ENCODE measurements at places on chromosomes 4 and X.

DNA sequence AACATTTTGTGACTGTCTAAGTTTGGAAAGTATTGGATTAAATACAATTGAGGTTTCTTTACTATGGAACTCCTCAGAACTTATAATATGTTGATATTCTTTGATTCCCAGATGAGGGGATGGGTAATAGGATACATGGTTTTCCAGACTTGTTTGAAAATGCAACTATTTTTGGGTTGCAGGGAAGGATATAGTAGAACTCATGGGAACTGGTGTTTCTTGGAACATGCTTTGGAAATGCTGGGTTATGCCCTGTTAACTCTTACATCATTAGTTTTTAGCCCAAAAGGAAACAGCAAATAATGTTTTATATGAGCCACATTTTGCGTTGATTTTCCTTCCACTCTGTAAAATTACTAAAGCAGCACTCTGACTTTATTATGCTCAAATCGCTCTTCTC lies 41.9 kb downstream of the HPF1 start:
- no peak for DNase-seq

DNA sequence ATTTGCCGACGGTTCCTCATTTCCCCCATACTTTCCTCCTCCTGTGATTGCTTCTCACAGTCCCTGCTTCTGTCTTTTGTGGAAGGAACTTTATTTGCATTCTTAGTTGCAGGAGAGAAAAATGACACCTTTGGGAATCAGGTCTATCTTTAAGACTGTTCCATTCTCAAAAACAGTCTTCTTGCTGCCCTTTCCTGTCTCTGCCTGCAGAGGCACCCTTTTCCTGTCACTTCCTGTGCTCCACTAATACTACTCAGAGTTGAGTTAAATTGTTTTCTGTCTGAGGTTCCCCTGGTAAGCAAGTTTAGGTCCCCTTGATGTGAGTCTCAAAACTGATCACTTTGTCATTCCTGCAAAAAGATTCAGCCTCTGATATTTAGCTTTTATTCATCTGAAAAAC lies 208.8 kb upstream of the CLNK start:
- DNase-seq, result no peak

GRCh38 chr4:184294606-184295133 lies 77.0 kb upstream of the ENPP6 start:
- DNase-seq, result no peak

DNA sequence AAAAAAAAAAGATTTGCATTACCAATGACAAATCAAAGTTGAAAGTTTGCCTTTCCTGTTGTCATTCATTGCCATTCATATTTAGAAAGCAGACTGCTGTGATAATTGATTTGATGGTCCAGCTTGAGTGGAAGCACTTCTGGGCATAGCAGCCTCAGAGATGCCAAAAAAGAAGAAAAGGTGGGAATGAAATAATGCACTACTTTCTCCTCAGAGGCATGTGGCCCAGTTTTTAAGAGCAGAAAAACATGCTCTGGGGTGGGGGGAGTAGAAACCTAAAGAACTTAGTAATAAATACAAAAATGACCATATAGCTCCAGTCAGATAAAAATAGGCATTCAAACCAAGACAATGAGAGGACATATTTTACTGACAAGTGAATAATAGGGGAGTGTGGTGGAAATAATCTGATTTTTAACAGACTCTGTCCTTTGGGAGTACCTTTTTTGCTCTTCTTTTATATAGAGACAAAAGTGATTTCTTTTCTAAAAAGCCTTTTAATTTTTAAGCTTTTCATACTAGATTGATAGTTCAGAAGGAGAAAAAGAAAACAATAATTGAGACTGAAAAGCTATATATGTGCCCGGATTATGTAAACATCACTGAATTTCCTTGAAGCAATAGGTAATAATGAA lies 599.1 kb downstream of the RPA4 start:
- no peak for DNase-seq

DNA sequence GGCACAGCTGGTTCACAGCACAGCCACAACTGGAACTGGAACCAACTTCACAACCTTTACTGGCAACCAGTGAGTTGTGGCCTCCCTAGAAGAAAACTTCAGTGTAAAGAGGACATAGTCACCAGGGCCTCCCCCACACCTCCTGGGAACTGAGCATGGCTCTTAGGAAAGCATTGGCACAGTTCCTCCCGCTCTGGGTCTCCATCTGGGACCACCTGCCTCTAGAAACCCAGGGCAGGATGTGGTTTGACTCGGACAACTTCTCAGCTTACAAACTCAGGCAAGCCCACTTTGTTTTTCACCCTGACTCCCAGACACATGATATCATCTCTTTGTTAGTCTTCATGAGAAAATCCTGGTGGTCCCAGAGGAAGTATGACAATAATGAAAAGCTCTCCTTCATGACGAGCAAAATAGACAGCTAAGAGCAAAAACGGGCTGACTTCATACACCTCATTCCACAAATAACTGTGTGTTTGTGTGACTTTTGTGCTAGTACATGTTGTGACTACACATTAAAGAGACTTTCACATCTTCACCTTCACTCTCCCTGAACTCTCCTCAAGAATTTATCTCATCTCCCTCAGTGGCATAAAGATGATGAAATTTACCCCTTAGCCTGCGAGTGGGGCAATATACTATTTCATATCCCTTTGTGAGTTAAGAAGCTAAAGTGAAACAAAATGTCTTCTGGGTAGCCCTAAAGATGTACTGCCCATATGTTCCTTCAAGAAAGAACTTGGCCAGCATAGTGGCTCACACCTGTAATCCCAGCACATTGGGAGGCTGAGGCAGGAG lies 75.4 kb downstream of the SH3KBP1 start:
- DNase-seq, result no peak

DNA sequence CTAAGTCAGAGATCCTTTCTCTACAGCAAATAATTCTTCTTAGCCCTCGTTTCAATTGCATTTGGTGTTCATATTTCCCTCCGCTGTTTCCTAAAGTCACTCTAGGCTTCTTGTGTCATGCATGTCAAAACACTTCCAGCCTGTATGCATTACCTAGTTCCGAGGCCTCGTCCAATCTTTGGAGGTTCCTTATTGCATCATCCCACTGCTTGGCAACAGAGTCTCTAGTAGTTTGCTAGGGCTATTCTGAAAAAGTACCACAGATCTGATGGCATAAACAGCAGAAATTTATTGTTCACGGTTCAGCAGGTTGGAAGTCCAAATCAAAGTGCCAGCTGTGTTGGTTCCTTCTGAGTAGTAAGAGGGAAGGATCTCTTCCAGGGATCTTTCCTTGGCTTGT lies 5.9 kb downstream of the H2BW2 start:
- no peak for DNase-seq

- no peak for DNase-seq
Observed at GRCh38 chrX:40314070-40314469, 216.3 kb upstream of the BCOR start.

DNA sequence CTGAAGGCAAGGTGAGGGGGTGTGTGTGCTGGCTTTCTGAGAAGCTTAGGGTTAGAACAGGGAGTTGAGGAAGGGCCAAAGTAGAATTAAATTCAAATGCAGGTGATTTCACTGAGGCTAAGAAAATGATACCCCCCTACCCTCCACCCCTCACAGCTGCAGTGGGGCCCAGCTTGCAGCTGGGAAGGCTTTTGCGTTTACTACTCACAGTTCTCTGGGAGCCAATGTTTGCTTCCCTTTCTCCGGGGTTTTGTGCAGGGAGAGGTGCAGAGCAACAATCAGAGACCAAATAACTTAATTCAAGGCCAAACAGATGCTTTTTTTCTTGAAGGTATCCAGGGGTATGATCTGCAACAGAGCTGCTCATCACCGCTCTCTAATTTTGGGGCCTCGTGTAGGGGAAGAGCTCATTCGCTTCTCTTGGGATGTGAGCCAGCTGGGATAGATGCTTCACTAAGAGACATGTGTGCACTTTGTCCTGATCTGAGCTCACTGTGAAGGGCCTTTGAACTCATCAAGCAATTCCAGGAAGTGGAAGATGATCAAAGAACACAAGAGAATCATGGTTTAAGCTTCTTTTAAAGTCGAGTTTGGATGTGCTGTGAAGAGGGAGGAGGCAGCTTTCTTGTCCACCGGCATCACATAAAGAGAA lies 122.7 kb upstream of the C1GALT1C1 start:
- DNase-seq, result no peak

DNA sequence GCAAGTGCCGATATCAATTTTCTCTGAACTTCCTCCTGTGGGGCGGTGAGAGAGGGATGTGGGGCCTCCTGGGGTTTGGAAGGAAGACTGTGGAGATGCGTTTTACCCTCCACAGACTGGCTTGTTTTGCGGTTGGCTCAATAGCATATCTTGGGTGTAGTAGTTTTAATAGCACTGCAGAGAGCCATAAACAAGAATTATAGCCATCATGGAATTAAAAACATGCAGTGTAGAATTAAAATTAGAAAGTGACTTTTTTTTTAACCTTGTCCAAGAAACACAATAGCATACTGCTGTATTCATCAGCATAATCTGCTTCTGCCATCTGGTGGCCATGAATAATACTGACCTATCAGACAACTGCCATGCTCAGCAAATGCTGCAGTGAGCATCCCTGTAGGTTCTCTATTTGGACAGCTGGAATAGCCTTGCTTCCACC lies 47.3 kb upstream of the SCML1 start:
- DNase-seq, result no peak

- DNase-seq, result no peak
Observed at GRCh38 chr4:100168521-100168920, 21.7 kb downstream of the DDIT4L start.

GRCh38 chr4:21571100-21571499 lies 377.5 kb downstream of the KCNIP4 start:
- DNase-seq, result no peak

GRCh38 chr4:140242357-140243277 lies 88.6 kb upstream of the MAML3 start:
- no peak for DNase-seq

- DNase-seq, result no peak
Observed at GRCh38 chr4:144357975-144358374, 217.5 kb upstream of the GYPA start.

DNA sequence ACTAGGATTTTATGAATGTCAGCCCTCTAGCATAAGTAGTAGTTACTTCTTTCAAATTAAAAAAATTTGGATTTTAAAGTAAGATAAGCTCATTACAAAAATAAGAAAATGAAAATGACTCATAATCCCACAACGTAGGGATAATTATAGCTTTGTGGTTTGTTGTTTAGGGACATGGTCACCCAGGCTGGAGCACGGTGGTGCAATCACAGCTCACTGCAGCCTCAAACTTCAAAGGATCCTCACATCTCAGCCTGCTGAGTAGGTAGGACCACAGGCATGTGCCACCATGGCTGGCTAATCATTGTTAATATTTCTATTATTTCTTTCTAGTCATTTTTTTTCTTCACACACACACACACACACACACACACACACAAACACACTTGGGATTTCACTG lies 57.6 kb downstream of the PLAC1 start:
- DNase-seq, result no peak

- no peak for DNase-seq
Observed at GRCh38 chr4:64617800-64618199, 208.6 kb upstream of the TECRL start.

GRCh38 chrX:54921427-54922021 lies 900 bp downstream of the TRO start:
- no peak for DNase-seq

DNA sequence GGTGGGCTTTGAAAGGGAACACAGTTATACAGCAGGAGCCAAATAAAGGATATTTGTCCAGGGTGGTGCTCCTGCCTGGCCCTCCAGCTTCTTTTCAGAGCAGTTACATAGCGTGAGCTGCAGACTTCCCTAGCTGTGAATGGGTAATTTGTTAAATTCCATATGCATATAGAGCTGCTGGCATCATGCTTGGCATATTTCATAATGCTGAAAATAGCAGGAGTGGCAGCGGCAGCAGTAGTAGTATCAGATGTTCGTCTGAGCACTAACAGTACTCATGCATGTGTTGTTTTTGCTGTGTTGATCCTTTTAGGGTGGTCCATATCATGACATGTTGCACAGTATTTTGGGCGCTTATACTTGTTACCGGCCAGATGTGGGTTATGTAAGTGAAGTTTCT lies 33.6 kb upstream of the TADA2B start:
- no peak for DNase-seq

DNA sequence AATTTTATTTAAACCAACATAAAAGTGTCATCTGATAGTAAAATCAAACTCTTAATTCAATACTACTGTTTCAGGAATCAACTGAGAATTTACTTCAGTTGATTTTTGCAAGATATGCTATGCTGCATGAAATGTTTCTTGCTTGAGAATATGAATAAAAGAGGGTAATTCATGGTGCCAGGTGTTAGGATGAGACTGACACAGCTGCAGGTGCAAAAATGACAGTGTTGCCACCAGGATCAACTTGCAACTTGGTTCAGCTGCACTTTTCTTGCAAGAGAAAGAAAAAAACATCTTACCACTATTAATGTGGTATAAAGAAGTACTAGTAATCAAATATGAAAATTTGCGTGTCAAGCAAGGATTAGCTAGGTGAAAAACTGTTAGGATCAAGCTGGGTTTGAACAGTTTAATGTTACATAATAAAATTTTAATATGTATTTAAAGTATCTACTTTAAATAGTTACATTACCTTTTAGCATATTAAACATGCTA lies 49.7 kb downstream of the CHIC2 start:
- no peak for DNase-seq

GRCh38 chr4:165381821-165382373 lies 3.1 kb downstream of the CPE start:
- DNase-seq, result no peak

DNA sequence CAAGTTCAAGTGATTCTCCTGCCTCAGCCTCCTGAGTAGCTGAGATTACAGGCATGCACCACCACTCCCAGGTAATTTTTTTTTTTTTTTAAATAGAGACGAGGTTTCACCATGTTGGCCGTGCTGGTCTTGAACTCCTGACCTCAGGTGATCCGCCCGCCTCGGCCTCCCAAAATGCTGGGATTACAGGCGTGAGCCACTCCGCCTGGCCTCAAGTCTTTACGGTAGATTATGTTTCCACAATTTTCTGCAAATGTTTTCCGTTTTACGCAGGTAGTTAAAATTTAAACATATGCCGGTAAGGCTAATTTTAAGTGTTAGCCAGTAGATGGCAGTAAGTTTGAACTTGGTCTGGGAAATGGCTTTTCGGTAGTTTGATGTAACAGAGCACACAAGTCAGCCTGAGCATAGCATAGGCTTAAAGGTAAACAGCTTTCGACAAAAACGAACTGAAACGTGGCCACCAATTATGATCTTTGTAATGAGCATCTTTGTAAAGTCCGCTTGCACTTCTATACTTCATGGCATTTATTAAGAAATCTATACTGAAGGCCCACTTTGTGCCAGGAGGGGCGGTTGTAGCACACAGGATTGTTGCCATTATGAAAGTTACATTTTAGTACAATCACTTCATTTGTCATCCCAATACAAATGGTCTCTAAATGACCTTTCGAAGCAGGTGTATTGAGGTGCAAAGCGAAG lies 31.1 kb downstream of the CCKAR start:
- DNase-seq, result no peak

GRCh38 chr4:168833881-168834280 lies 176.2 kb downstream of the CBR4 start:
- no peak for DNase-seq

- DNase-seq, result no peak
Observed at GRCh38 chr4:163611182-163611581, 116.7 kb downstream of the TMA16 start.

Measured in cortex of kidney (tissue), 1 donor.